ENCODE measurements at places on chromosomes 6 and 20. TPM values are rescaled to one million over a fixed set of nuclear protein-coding genes. Genes with fewer than 3 reads are reported as not detected.

The PRND gene
- total RNA-seq, result not detected

The CENPW gene
- 0.82 TPM for total RNA-seq

The TUBB1 gene
- total RNA-seq, result not detected

The SCUBE3 gene
- total RNA-seq, result 4.2 TPM

The RIN2 gene
- 34.2 TPM for total RNA-seq

The VNN1 gene
- total RNA-seq, result not detected

The SIRPB2 gene
- not detected for total RNA-seq

The PLN gene
- total RNA-seq, result not detected

The GSTA1 gene
- not detected for total RNA-seq

The CALHM5 gene
- 1.4 TPM for total RNA-seq

The SAMD10 gene
- 0.09 TPM for total RNA-seq

The DSE gene
- total RNA-seq, result 36.8 TPM

The TAF8 gene
- 8.4 TPM for total RNA-seq

The HNF4A gene
- total RNA-seq, result not detected

The GABRR1 gene
- not detected for total RNA-seq

The EYA2 gene
- 0.94 TPM for total RNA-seq

The UBD gene
- total RNA-seq, result not detected

The DST gene
- 59.4 TPM for total RNA-seq

Data from pericardium fibroblast (primary cell).